Motor neuron (in vitro differentiated cells): ENCODE measurements at places on chromosomes 4 and X. TPM values are rescaled to one million over a fixed set of nuclear protein-coding genes. Genes with fewer than 3 reads are reported as not detected.

The STAP1 gene
- 0.05 and 0.19 TPM in 2 replicates for total RNA-seq

The STIM2 gene
- total RNA-seq, result 19.2 and 19.7 TPM in 2 replicates

GRCh38 chr4:71229477-71230270 lies 109.1 kb upstream of the SLC4A4 start:
- ATAC-seq, result peak; percentile 79

- ATAC-seq, result no peak
These were observed 1.8 kb downstream of the RASGEF1B start for GRCh38 chr4:81469781-81470455.

- no peak for ATAC-seq
These were observed 327.0 kb downstream of the PCDH10 start for GRCh38 chr4:133476063-133476462.

GRCh38 chr4:179989975-179990374 lies 2253.2 kb upstream of the TENM3 start:
- ATAC-seq, result no peak

DNA sequence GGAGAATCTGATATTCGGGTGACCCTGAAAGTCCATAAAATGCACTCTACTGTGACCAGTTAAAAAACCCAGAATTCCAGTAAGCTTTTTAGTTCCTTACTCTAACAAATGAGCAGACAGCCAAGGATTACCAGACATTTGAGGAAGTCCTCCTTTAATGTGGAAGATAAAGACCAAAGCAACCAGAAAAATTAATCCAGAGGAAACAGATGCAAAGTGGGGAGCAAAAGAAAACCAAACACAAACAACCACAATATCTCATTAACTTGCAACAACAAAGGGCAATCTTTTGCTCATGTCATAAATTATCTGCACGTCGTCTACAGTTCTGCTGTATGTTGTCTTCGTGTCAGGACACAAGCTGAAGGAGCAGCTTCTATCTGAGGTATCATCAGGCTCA lies 164.4 kb downstream of the PJA1 start:
- ATAC-seq, result no peak

DNA sequence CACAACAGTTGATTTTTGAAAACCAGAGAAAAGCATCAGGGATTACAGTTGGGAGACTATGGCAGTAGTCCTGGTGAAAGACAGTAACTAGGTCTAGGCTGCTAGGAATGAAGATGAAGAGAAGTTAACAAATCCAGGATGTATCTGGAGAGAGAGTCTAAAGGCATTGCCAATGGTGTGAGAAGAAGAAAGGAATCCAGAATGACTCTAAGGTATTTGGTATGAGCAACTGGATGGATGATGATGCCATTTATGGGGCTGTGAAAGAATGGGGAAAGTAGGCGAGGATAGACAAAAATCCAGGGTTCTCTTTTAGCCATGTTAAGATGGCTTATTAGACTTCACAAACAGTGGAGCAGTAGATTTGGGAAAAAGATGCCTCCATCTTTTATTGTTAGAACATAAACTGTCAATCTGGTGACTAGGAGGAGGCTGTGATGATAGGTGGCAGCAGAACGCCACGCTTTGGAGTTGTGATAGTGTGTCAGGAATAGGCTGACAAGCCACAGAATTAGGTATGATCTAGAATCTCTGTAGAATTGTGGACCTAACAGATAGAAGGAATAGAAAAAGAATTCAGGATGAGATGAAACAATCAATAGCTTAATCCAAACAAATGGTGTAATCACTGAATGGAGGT lies 27.3 kb upstream of the JADE1 start:
- peak; percentile 62 for ATAC-seq

- ATAC-seq, result no peak
These were observed 1.1 kb downstream of the PLAC8 start for GRCh38 chr4:83113429-83113786.
